BE2C (cell line): ENCODE measurements at places on chromosomes 5 and 9.

- DNase-seq, result no peak
Observed at GRCh38 chr5:173281910-173282309, 46.3 kb downstream of the STC2 start.

GRCh38 chr9:119781886-119782285, 412.7 kb upstream of the BRINP1 start:
- no peak for DNase-seq

DNA sequence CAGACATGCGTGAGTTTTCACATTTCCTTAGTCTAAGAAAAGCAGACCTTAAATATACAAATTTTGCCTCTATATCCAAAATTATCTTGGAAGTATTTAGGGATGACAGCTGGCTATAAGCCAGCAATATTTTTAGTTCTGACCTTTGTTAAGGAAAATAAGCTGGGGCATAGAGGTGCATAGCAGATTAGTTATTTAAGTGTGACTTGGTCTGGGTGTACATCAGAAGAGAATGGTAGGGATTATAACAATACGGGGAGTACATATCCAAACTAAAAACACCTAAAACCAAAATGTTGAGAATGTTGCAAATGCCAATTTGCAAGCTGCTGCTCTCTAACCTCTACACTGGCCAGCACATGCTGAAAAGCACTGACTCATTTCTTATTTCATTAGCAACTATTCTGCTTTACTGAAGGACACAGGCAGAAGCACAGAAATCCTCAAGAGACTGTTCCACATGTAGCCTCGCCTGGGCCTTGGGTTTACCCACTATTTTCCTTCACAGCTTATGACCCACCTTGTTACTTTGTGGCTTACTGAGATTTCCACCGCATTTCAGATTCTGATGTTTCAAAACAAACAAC, 22.3 kb downstream of the LEAP2 start:
- no peak for DNase-seq

GRCh38 chr5:5298841-5299541, 123.5 kb upstream of the ICE1 start:
- DNase-seq, result peak; percentile 86
